A549 (cell line): ENCODE measurements at places on chromosomes 16 and 17.

- DNase-seq: no peak
Measured at GRCh38 chr17:80318166-80318565, 57.5 kb downstream of the RNF213 start.

- no peak for DNase-seq
Measured at GRCh38 chr16:900211-900610, 70.6 kb downstream of the LMF1 start.

DNA sequence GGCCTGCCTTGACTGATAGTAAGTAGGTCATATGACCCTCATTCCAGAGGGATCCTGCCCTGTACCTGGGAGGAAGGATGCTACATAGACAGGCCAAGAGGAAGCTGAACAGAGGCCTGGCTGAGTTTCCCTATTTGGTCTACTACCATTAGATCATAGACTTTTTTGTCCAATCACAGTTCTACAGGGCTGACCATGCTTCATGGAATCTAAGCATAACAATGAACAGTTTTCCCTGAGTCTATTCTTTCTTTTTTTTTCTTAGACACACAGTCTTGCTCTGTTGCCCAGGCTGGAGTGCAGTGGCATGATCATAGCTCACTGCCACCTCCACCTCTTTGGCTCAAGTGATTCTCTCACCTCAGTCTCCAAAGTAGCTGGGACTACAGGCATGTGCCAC is 3.9 kb downstream of the GPR179 start:
- no peak for DNase-seq

GRCh38 chr17:11701911-11702310 is 103.6 kb downstream of the DNAH9 start:
- DNase-seq: no peak
